ENCODE measurements at places on chromosomes 6 and 20. TPM values are rescaled to one million over a fixed set of nuclear protein-coding genes. Genes with fewer than 3 reads are reported as not detected.
A peak's percentile ranks its signal among the peaks of the same experiment; 100 is the strongest.

DNA sequence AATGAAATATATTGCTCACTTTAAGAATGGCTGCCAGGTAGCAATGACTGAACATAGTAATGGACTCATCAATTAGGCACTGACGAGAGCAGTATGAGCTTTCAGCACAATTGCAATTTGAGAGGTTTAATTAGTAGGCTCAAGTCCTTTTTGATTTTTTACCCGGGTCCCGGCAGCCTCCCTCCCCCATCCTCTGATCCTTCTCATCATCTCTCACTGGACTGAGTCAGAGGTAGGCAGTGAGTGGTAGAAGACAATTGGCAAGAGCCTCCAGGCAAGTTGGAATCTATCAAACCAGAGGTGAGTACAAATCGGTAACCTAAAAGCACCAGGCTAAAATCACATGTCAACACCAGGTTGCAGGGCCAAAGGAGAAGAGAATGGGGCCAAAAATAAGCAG, 107.9 kb downstream of the DCDC2 start:
- DNase-seq, result no peak

DNA sequence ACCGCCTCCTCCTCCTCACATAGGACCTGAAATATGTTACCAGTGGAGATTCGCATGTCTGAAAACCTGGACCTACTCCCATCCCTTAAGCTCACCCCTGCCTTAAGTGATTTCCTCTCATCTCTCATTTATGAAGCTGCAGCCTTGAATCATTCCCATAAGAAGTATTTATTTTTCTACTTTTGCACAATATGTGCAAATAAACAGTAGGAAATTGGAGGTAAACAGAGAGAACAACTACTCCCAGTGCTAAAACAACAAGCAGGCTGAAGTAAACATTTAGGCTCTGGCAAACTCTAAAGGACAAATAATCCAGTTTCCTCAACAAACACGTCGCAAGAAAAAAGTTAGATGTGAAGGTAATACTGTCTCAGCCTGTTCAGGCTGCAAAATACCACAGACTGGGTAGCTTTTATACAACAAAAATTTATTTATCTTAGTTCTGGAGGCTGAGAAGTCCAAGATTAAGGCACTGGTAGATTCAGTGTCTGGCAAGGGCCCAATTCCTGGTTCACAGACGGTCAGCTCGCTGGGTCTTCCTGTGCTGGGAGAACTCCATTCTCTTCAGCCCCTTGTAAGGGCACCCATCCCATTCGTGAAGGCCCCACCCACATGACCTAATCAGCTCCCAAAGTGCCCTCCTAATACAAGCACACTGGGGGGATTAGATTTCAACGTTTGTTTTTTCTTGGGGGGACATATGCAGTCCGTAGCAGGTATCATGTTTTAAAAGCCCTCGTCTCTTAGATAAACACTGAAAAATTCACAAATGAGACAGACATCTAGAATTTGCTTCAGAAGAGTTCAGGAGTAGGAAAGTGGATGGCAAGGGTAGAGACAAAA, 15.6 kb downstream of the SPATA2 start:
- DNase-seq, result no peak

The SRSF12 gene
- total RNA-seq, result not detected

DNA sequence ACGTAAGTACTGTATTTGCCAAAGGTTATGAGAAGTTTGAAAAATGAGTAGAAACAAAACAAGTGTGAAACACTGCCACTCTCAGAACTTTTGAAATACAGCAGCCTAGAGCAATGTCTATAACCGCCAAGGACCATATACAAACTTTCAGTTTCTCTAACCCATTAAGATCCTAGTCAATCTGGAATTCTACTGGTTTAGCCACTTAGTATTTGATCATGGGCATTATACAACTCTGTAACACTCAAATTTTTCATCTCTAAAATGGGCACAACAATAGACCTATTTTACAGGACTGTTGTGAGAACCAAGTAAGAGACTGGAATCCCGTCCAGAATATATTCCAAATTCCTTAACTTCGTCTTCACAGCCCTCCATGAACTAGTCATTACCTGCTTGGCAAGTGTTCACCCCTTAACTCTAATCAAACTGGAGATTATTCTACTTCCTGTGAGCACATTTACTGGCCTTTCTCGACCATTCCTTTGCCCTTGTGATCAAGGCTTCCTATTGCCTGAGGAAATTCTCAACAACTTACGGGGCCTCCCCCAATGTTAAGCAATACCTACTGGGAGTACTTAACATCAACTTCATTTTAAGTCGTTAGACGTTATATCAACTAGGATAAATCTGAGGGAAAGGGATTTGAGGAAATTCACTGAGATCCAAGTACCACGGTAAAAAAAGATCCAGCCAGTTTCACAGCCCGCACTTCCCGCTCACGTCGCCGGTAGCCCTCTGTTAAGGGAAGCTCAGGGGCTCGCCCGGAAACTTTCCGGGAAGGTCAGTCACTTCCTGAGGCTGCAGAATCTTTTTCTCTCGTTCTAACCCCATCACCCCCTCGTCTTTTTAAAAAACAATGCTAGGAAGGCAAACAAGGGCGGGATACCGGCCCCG, 1.1 kb downstream of the EIF2S2 start:
- DNase-seq, result peak; percentile 18

- no peak for DNase-seq
Measured at GRCh38 chr20:6418732-6419131, 295.9 kb upstream of the FERMT1 start.

DNA sequence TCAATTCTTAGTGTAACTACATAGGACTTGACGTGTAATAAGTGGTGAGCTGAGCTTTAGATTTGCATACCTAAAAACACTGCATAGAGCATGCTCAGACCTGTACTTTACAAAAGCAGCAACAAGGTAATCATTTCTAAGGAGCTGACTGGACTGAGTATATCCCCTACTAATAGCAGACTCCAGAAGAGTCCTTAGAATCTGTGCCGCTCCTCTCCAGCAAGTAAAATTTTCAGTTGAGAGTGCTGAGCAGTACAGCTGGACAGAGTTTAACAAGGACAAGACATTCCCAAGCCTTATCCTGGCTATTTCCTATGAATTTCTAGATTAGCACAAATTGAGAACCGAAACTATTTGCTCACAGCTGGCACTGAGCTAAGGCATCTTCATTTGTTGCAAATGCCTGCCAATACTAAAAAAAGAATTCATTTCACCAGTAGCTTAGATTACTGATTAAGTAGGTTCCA, 26.1 kb upstream of the KLHL31 start:
- DNase-seq, result no peak
